ENCODE measurements at places on chromosomes 16 and 17.
A peak's percentile ranks its signal among the peaks of the same experiment; 100 is the strongest.

GRCh38 chr17:57113011-57113410, 28.0 kb downstream of the AKAP1 start:
- DNase-seq = no peak

DNA sequence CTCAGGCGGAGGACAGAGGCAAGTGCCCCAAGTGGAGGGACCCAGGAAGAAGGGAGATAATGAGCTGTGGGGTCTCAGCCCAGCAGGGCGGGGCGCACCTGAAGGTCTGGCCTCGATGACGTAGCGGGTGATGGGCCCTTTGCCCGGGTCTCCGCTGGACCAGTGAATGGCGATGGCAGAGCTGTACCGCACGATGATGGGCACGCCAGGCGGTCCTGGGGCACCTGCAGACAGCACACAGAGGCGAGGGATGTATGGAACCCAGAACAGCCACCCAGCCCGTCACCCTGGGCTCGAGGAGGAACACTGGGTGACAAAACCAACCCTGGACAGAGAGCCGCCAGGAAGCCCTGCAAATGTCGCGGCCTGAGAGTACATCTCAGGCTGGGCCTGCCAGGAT, 46.2 kb upstream of the CDC42EP4 start:
- DNase-seq = no peak

- no peak for DNase-seq
Measured at GRCh38 chr16:79747688-79748087, 147.2 kb upstream of the MAF start.

- DNase-seq = no peak
Measured at GRCh38 chr17:15943971-15944758, 765 bp upstream of the ADORA2B start.

GRCh38 chr16:78249056-78249455, 149.6 kb downstream of the WWOX start:
- DNase-seq = no peak

DNA sequence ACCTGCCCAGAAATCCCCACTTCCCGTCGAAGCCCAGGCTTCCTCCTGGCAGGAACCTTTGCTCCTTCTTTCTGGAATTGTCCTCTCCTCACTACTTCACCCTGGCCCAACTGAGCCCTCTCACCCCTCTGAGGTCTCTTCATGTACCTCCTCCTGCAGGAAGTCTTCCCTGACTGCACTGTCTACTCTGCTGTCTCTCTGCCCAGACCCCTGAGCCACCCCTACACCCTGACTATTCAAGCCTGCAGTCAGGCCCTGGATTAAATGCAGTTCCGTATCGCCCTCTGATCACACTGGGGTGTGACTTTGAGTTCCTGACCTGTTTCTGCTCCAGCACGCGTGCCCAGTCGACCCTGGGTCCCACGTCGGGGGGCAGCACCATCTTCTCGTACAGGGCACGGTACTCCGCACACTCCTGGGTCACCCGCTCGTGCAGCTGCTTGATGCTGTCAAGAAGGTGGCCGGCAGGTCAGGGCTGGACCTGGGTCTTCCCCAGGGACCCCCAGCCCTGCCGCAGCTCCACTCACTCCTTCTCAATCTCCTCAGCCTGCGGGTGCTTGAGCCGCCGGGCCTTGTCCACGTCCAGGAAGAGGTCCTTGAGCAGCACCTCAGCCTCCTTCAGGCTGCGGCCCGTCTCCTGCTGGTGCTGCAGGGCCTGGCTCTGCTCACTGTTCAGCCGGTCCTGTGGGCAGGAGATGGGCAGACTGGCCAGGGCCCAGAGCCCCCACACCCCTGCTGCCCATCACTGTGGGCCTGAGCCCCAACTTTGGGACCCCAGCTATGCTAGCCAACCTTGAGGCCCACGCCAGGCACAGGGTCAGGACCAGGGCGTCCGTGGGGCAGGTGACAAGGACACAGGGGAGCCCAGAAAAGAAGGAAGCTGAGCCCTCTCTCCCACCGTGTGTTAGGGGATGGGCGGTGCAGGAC, 3.9 kb downstream of the EVPL start:
- DNase-seq = no peak

DNA sequence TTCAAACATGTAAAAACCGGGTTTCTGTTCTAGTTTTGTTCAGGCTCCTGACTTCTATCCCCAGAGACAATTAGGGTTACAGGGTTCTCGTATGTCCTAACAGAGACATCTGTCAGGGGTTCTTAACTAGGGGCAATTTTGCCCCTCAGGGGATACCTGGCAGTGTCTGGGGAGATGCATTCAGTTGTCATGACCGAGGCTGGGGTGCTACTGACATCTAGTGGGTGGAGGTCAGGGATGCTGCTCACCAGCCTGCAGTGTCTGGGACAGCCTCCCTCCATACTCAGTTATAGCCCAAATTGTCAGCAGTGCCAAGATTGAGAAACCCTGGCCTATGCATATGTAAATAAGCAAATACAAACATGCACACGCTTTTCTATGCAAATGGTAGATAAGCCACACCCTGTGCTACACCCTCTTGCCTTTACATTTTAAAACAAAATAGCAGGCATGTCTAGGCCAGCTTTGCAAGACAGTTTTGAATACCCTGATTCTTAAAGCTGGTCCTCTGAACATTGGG, 37.4 kb downstream of the CLEC16A start:
- DNase-seq = no peak

DNA sequence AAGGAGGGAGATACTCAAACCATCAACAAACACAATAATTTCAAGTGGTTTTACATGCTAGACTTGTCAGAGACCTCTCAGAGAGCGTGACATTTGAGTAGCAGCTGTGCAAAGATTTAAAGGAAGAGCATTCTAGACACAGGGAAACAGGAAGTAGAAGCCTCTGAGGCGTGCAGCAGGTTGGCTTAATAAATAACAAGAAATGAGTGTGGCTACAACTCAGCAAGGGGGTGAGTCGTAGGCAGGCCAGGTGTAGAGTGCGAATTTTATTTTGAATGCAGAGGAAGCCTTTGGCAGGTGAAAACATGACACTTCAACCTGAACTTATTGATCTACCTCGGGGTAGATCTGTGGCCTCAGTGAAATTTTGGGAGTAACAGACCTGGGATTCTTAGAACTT, 73.2 kb upstream of the MRTFB start:
- DNase-seq = no peak

DNA sequence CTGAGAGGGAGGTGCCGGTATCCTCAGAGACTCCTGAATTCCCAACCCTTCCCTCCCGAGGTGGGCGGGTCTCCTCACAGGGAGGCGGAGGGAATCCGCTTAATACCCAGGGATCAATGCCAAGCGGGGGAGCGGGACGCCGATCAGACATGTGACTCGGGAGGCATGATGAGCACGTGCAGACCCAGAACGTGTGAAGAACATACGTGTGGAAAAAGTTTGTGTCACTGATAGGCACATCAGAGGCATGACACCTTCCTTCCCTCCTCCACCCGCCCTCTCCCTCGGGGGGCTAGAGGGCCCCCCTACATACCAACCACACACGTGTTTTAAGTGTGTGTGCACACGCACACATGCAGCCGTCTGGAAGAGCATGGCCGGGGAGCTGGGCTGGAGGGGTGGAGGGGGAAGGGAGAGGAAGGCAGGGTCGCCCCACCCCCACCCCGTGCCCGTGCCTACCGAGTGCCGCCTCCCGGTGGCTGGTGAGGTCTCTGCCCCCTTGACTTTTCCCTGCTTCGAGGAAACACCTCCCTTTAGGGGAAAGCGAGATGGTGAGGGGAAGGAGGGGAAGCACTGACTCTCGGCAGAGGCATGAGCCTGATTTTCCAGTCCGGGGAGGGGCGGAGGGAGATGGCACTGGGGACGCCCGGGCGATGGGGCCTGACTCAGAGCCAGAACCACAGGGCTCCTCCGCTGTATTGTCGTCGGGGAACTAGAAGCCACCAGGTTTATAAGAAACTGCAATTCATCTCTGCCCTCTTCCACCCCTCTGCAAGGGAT, 12.1 kb upstream of the TBX21 start:
- DNase-seq = peak; percentile 90

GRCh38 chr17:41334385-41335305, 16.0 kb downstream of the KRT33A start:
- DNase-seq = no peak

- no peak for DNase-seq
Measured at GRCh38 chr17:17751489-17752088, 70.3 kb downstream of the RAI1 start.

- no peak for DNase-seq
Measured at GRCh38 chr16:456891-457483, 31.5 kb downstream of the RAB11FIP3 start.

DNA sequence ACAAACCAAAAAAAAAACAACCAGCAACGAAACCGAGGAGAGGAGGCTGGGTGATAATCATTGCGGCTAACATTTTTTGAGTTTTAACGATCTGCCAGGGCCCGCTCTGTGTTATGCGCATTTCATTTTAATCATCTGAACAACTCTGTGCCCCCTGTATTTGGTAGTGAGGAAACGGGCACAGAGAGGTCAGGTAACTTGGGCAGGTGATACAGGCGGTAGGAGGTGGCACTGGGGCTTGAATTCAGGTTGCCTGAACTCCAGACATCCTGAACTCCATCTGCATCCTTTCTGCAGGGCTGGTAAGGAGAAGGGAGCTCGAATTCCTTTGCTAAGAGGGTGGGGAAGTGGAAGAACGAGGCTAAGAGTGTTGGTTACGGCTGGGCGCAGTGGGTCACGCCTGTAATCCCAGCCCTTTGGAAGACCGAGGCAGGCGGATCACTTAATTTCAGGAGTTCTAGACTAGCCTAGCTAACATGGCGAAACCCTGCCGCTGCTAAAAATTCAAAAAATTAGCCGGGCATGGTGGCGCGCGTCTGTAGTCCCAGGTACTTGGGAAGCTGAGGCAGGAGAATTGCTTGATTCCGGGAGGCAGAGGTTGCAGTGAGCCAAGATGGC, 1.1 kb downstream of the CLUAP1 start:
- DNase-seq = no peak

GRCh38 chr17:45135978-45136791, 698 bp downstream of the ACBD4 start:
- no peak for DNase-seq

- DNase-seq = no peak
Measured at GRCh38 chr17:41625602-41626001, 1.2 kb upstream of the KRT17 start.

DNA sequence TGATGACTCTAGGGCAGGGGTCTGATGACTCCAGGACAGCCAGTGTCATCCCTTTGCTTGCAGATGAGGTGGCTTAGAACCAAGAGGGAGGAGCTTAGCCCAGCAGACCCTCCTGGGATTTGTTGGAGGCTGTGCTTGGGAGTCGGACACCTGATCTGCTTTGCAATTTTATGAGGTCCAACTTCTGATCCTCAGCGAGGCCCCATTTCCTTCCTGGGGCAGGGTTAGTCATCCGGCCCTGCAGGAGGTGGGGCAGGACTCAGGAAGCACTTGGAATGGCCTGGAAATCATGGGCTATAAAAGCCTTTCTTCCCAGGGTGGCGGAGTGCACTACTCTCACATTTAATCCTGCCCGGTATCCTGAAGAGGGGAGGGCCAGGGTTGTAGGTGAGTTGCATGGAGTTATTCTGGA, 168.5 kb downstream of the MSI2 start:
- DNase-seq = no peak

DNA sequence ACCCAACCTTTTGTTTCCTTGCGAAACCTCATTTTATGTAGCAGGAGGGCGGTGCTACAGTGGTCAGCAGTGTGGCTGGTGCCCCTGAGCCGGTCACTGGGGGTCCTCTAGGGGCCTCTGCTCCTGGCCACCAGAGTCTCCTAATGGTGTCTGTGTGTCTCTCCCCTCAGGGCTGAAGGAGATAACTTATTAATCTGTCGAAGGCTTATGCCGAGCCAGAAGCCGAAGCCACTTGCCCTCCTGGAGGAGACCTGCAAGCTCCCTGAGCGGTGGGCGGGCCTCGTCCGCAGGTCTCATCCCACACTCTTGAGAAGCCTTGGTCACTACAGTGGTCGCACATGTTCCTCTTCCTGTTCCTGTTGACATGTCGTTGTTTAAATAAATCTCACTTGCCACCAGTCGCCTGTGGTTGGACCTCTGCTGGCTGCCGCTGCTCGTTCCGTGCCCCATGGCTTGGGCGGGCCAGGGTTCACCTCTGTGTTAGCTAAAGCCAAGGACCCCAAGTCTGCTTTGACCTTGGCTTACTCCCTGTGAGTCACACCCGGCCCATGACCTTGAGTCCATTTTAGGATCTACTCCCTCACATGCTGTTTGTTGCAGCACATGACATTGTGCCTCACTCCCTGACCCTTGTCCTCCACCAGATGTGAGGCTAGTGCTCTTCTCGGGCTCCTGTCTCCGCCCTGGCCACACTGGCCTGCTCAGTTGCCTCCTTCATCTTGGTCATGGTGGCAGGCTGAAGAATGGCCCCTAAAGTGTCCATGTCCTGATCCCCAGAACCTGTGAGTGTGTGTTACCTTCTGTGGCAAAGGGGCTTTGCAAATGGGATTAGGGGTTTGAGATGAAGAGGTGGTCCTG, 38.7 kb upstream of the AQP8 start:
- no peak for DNase-seq

- DNase-seq = no peak
Measured at GRCh38 chr16:82672676-82673075, 45.9 kb downstream of the CDH13 start.

DNA sequence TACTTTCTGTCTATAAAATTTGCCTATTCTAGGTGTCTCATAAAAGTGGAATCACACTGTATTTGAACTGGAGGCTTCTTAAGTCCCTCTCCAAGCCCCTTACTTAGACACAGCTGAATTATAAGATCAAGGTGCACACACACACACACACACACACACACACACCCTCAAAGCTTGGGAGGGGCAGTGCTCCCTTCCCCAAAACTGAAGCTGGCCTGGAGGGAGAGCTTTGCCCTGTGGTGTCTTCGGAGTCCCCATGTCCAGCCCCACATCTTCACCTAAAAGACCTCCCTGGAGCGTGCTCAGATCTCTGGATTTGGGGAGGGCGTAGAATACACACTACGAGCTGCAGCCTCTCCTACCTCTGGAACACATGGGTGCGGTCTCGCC, 828 bp downstream of the EMP2 start:
- no peak for DNase-seq

GRCh38 chr16:50040018-50040417, 15.0 kb downstream of the CNEP1R1 start:
- DNase-seq = no peak

DNA sequence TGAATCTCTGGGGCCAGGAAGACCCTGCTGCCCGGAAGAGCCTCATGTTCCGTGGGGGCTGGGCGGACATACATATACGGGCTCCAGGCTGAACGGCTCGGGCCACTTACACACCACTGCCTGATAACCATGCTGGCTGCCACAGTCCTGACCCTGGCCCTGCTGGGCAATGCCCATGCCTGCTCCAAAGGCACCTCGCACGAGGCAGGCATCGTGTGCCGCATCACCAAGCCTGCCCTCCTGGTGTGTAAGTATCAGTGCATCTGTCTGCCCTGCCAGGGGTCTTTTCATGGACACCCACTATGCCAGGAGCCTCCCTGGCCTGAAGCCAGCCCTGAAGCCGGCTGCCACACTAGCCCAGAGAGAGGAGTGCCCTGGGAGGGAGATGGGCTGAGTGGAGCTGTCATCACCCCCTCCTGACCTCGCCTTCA, at the start of gene CETP:
TSS of gene CETP (plus strand) at position 100 of the 431 bp plus-strand sequence. CDS start at position 130, 30 bp downstream.
- DNase-seq = no peak

- no peak for DNase-seq
Measured at GRCh38 chr17:427327-427726, 74.7 kb upstream of the RPH3AL start.

GRCh38 chr17:65530523-65531255, 30.8 kb downstream of the AXIN2 start:
- DNase-seq = no peak

All from bone marrow (tissue), 2 donors.